ENCODE measurements at places on chromosomes 2 and 18.

- DNase-seq, result no peak
Measured at GRCh38 chr2:75499534-75499933, 61.2 kb downstream of the EVA1A start.

DNA sequence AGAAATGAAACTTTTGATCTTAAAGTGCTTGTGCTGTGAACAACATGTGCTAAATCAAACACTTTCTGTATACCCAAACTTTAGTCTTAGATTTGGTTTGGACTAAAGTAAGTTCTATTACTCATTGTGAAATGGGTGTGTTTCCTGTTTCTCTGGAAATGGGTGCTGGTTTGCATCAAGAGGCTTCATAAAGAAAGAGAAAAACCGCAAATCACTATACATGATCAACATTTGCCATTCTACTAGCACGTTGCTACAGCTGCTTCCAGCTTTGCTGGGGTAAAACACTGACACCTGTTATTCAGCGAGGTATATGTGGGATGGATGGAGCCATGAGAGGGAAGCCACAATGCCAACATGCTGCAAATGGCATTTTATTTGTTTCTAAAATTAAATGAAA lies 547.0 kb upstream of the ACVR2A start:
- no peak for DNase-seq

- DNase-seq, result no peak
Measured at GRCh38 chr18:54140641-54141040, 83.8 kb downstream of the MBD2 start.

GRCh38 chr2:162297925-162298552 lies 20.4 kb downstream of the IFIH1 start:
- DNase-seq, result peak; percentile 74

- DNase-seq, result peak; percentile 96
Measured at GRCh38 chr2:109448946-109449788, 164.6 kb downstream of the SEPTIN10 start.

- peak; percentile 5 for DNase-seq
Measured at GRCh38 chr2:105179469-105180372, 61.8 kb upstream of the GPR45 start.

DNA sequence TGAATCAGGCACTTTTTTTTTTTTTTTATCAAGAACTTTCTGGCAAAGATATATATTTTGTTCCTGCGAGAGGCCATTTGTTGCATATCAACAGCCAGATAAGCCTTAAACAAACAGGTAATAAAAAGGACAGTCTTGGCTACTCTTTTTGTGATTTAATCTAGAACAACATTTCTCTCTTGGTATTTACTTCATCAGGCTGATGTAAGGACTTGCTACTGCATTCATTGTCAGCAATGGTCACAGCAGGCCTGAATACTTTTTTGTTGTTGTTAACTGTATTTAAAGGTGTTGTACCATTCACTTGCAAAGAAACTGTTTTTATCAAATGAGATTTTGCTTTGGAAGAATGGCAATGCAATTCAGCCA lies 683.8 kb downstream of the IRS1 start:
- no peak for DNase-seq

DNA sequence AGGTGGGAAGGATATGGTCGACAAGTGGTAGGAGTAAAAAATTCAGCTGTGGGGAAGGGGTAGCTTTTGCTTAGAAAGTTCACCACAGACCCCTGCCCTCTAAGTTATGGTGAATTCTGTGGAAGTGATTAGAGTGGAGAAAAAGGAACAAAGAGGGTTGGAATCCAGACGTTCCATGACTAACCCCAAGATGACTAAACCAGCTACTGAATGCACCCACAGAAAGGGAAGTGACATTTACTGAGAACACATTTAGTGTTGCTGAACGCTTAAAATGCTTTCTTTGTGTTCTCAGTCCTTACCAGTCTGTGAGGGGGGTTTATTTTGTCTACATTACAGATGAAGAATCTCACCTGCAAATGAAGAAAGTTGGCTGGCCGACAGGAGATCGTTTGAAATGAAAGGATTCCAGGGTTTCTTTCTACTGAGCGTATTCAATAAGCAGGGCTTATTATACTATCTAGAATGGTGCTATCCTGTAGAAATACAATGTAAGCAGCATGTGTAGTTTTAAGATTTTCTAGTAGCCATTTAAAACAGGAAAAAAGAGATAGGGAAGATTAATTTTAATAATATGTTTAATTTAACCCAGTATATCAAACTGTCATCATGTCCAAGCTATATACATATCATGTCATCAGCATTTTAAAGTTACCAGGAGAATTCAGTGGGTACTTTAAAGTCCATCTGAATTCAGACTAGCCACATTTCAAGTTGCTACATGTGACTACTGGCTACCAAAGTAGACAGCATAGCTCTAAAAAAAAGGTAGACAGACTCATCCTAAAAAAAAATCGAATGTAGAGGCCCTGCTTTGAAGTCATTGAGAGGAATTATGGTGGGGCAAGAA lies 60.1 kb downstream of the LIMS1 start:
- no peak for DNase-seq

GRCh38 chr2:72291059-72291458 lies 143.4 kb upstream of the CYP26B1 start:
- DNase-seq, result no peak
